ENCODE measurements at places on chromosomes 6 and 20. TPM values are rescaled to one million over a fixed set of nuclear protein-coding genes. Genes with fewer than 3 reads are reported as not detected.

- DNase-seq: no peak
Measured at GRCh38 chr6:36025260-36025931, 955 bp upstream of the SLC26A8 start.

DNA sequence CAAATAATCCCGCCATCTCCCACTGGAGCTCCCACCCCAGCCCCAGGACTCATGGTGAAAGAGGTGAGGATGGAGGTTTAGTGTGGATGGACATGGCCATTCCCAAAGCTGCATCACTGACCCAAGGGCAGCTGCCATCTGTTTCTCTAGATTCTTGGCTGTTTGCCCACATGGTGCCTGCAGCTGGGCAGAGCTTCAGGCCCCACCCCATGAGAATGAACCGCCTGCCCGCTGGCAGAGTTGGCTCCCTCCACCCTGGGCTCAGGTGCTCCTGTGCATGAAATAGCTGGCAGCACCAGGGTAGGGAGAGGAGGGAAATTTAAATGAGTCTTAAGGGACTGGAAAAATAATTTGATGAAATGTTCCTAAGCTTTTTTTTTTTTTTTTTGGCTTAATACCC lies 17.4 kb downstream of the SCML4 start:
- no peak for DNase-seq

DNA sequence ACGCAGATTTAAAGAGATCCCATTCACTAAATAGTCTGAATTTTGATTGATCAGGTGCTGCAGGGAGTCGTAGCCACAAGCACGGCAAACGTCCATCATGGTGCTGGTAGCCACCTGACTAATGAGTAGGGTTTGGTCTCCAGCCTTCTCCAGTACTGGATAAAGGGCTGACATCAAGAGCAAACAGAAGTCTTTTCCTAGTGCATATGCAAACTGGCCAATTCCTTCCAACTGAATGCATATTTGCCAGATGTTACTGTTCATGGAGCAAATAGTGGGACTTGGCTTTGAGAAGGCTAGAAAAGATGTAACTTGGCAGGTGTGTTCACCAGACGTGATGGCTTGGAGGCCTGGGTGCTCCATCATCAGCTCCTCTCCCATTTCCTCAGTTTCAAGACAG lies 21.6 kb downstream of the TTI1 start:
- no peak for DNase-seq

The DEF6 gene
- total RNA-seq: 15.8 TPM

The FERMT1 gene
- total RNA-seq: 12.4 TPM

Data from Peyer's patch (tissue), 4 donors.